ENCODE measurements at places on chromosomes 2 and 18.

- no peaks in the 10 kb centered on the region for H3K27me3 ChIP-seq
- H3K4me3 ChIP-seq: no peak overlapping the region
- H3K27ac ChIP-seq: peak overlapping the region; percentile 54
Observed at GRCh38 chr2:10163498-10164486, 41.3 kb downstream of the RRM2 start.

- H3K4me3 ChIP-seq: no peak overlapping the region
- no peak overlapping the region for H3K27ac ChIP-seq
Observed at GRCh38 chr2:187847245-187848208, 293.3 kb upstream of the TFPI start.

DNA sequence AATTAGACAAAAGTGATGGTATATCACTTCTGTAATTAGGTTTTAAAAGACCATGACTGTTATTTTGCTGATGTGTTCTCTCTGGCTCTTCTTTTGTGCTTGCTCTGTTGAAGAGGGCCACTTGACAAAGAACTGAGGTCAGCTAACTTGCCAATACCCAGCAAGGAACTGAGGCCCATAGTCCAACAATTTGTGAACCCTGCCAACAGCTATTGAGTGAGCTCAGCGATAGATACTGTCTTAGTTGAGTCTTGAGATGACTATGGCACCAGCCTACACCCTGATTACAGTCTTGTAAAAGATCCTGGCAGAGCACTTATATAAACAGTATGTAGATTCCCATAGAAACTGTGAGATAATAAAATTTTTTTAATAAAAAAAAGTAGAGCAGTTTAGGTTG, 103.0 kb downstream of the BMPR2 start:
- H3K4me1 ChIP-seq: peaks cover 5% of the 10 kb centered on the region
- DNase-seq: no peak
- peaks cover 3% of the 10 kb centered on the region for H3K36me3 ChIP-seq
- H3K27ac ChIP-seq: peak overlapping the region; percentile 38
- H3K27me3 ChIP-seq: no peaks in the 10 kb centered on the region

- peaks cover 24% of the 10 kb centered on the region for H3K36me3 ChIP-seq
- peak; percentile 49 for DNase-seq
- peak within 1 kb of the TSS; percentile 59 for H3K27ac ChIP-seq
- peaks cover 17% of the 10 kb centered on the region for H3K27me3 ChIP-seq
Observed at GRCh38 chr18:79395761-79396404, at the start of gene NFATC1. NFATC1 (plus strand) TSS chr18:79395930; CDS start chr18:79396225, 295 bp downstream.

DNA sequence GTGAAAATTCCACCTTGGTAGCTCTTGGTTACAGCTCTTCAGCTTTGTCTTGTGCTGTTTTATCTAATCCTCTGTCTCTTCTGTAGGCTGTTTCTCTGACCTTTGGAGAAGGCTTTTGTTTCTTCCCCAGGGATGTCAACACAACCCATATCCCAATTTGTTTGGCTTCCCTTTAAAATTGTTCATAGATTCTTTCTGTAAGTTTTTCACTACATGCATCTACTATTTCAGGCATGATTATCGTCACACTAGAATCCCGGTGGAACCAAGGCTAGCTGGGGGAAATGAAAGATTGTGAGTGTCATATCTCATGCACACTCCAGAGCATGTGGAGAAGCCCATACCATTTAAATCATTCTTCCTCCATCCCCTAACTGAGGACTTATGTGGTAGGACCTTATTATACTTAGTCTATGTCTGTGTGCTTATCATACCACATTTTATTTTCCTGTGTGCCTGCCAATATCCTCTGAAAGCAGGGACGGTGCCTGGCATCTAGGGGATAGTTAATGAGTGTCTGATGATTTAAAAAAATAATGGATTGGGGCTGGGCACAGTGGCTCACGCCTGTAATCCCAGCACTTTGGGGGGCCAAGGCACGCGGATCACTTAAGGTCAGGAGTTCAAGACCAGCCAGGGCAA, 59.9 kb downstream of the CRIM1 start:
- no peak overlapping the region for H3K27ac ChIP-seq
- H3K36me3 ChIP-seq: no peaks in the 10 kb centered on the region
- peaks cover 5% of the 10 kb centered on the region for H3K4me1 ChIP-seq
- H3K4me3 ChIP-seq: no peak overlapping the region
- no peak for DNase-seq

DNA sequence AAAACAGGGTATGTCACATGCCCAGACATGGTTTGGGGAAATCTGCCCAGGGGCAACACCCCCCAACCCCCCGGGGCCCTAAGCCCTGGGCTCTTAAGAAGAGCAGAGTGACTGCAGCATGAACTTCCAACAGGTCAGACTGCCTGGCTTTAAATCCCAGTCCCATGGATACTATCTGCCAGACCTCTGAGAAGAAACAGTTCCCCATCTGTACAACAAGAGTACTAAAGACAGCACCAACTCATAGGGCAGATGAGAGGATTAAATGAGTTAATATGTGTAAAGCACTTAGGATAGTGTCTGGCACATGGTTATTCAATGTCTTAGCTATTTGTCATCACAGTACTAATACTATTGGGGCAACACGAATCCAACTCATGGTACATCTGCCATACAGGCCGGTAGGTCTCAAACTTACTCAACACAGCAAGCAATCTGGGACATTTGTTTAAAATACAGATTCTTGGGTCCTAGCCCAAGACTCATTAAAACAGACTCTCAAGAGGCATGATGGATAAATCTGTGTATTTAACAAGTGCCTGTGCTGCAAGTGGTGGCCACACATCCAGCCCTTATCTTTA, 23.4 kb downstream of the CDH2 start:
- H3K27me3 ChIP-seq: no peaks in the 10 kb centered on the region
- H3K36me3 ChIP-seq: no peaks in the 10 kb centered on the region
- no peak overlapping the region for H3K27ac ChIP-seq
- H3K4me3 ChIP-seq: no peak overlapping the region
- no peaks in the 10 kb centered on the region for H3K4me1 ChIP-seq

- no peaks in the 10 kb centered on the region for H3K27me3 ChIP-seq
- H3K4me3 ChIP-seq: no peak overlapping the region
- no peak overlapping the region for H3K27ac ChIP-seq
- no peak for DNase-seq
- peaks cover 2% of the 10 kb centered on the region for H3K36me3 ChIP-seq
Observed at GRCh38 chr18:48732767-48733424, 194.1 kb downstream of the CTIF start.

DNA sequence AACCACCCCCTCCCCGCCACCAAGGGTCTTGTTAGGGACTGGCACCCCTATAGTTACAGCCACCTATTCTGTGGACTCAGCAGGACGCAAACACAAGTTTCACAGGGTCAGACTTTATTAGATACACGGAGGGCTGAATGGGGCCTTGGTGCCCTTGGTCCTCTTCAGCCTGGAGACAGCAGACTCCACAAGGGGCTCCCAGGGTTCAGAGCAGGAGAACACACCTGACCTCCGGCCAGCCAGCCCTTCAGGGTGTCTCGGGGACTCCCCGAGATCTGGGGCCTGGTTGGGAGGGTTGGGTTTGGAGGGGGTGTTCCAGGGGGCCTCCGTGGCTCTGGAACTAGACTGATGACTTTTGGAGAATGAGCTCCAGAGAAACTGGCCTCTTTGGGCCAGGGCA, 2.3 kb upstream of the PREB start:
- DNase-seq: no peak
- H3K4me3 ChIP-seq: no peak overlapping the region
- peaks cover 18% of the 10 kb centered on the region for H3K4me1 ChIP-seq
- no peaks in the 10 kb centered on the region for H3K27me3 ChIP-seq
- H3K36me3 ChIP-seq: peaks cover 35% of the 10 kb centered on the region
- H3K27ac ChIP-seq: no peak overlapping the region

DNA sequence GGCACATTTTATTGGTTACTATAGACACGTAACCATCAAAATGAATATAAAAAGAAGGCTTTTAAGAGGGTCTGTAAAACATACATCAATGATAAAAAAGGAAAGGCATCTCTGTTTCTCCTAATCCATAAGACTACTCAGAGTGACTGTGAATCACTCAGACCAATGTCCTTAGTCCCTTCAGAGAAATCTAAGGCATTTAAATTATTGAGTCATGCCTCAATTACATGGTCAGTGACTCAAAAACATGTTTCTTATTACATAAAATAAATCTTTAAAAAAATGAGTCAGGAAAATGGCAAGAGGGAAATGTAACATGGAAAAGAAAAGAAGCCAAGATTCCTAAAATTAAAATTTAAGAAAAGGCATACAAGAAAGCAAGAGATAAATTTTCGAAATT, 146.6 kb downstream of the ERBB4 start:
- H3K36me3 ChIP-seq: no peaks in the 10 kb centered on the region
- no peak overlapping the region for H3K4me3 ChIP-seq
- no peak for DNase-seq
- H3K27me3 ChIP-seq: no peaks in the 10 kb centered on the region

- peaks cover 28% of the 10 kb centered on the region for H3K4me1 ChIP-seq
- H3K27me3 ChIP-seq: no peaks in the 10 kb centered on the region
Observed at GRCh38 chr2:168962636-168963035, 61.5 kb downstream of the G6PC2 start.

DNA sequence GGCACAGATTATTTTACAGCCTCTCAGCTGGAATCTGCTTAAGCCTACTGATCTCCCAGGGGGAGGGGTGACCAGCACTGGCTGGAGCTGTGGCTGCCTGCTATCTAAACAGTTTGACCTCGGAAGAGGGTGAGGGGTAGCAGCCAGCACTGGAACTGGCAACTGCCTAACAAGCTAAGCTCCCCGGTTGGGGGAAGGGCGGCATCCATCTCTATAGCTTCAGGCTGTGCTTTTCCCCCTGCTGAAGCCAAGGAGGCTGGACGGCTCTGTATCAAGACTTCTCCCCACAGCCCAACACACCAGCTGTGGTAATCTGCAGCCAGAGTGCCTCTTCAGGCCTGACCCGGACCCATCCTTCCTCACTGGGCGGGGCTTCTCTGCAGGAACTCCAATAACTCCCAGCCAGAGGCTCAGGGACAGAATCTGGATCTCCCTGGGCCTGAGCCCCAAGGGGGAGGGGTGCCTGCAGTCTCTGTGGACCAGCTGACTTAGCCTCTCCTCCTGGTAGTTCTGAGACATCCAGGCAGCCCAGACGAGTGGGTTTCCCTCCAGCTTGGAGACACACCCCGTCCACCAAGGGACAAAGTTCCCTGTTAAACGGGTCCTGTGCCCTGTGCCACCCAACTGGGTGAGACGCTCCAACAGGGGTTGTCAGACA, 560.2 kb downstream of the LRP1B start:
- H3K4me3 ChIP-seq: no peak overlapping the region
- H3K27me3 ChIP-seq: no peaks in the 10 kb centered on the region
- no peak overlapping the region for H3K27ac ChIP-seq
- H3K4me1 ChIP-seq: no peaks in the 10 kb centered on the region

DNA sequence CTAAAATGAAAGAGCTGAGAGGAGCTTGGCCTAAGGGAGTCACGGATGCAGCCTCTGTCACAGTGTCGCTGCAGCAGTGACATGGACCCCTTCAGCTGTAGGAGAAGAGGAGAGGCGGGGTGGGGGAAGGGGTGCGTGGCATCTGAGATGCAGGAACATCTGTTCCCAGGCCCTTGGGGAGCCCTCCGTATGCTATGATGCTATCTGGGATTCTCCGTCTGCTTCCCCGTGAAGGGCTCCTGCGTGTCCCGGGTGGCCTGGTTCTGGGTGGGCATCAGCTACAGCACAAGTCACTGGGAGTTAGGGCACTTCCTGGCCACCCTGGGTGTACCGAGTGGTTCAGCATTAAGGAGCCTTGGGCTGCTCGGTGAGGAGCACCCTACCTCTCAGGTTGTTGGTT, 35.6 kb upstream of the B3GNT7 start:
- peaks cover 16% of the 10 kb centered on the region for H3K27me3 ChIP-seq
- no peak for DNase-seq
- no peak overlapping the region for H3K4me3 ChIP-seq
- H3K4me1 ChIP-seq: peaks cover 11% of the 10 kb centered on the region
- H3K27ac ChIP-seq: no peak overlapping the region
- no peaks in the 10 kb centered on the region for H3K36me3 ChIP-seq

GRCh38 chr2:55879976-55880375, 43.6 kb downstream of the EFEMP1 start:
- no peaks in the 10 kb centered on the region for H3K27me3 ChIP-seq
- H3K27ac ChIP-seq: no peak overlapping the region
- DNase-seq: no peak
- H3K36me3 ChIP-seq: no peaks in the 10 kb centered on the region

DNA sequence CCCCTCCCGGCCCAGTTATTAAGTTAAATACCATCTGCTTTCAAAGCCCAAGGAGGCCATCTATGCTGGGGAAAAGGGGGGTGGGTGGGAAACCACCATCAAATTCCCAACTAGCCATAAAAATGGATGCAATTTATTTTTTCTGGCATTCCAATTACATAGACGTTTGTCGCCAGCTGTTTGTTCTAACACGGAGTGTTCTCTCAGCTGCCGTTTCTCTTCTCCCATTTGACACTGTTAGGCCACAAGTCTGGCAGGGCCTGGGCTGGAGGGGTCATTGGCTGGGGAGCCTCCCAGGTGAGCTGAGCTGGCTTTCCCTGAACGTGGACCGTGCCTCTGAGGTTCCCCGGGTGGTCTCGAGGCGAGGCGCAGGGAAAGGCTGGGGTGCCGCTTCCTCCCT, 16.6 kb downstream of the ATOH8 start:
- H3K4me3 ChIP-seq: no peak overlapping the region
- no peak for DNase-seq

- no peaks in the 10 kb centered on the region for H3K27me3 ChIP-seq
- DNase-seq: no peak
- H3K27ac ChIP-seq: no peak overlapping the region
- H3K4me3 ChIP-seq: no peak overlapping the region
- H3K36me3 ChIP-seq: no peaks in the 10 kb centered on the region
Observed at GRCh38 chr18:73120626-73121025, 252.8 kb upstream of the NETO1 start.

DNA sequence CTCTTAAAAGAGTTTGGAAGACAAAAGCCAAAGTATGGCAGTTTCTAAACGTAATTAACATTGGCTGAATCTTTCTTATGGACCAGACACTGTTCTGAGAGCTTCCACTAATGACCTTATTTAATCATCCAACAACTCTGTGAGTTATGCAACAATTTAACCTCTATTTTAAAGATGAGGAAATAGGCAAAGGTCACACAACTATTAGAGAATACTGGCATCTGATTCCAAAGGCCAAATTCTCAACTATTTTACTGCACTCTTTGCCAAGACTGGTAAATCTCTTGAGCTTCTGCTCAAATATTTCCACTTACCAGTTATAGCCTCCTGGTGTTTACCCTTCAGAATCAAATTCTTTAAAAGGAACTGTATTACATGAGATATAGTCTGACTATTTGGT, 42.1 kb upstream of the ERMN start:
- no peak for DNase-seq
- no peaks in the 10 kb centered on the region for H3K27me3 ChIP-seq
- no peak overlapping the region for H3K27ac ChIP-seq
- H3K36me3 ChIP-seq: no peaks in the 10 kb centered on the region

DNA sequence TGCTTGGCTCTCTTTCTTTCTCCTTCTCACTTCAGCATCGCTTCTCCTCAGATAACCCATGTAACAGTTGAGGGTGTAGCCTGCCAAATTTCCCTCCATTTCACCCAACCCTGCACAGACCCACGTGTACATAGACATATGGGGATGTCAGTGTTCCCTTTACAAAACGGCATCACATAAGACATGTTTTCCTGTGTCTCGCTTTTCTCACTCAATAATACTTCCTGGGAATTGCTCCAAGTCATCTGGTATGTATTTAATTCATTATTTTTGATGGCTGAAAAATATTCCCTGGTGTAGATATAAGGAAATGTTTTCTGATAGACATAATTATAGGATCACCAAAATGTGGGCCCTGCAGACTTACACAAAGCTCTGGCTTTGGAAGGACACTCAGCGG, 176.8 kb downstream of the LOXHD1 start:
- no peaks in the 10 kb centered on the region for H3K36me3 ChIP-seq
- peaks cover 11% of the 10 kb centered on the region for H3K27me3 ChIP-seq
- no peaks in the 10 kb centered on the region for H3K4me1 ChIP-seq
- H3K27ac ChIP-seq: no peak overlapping the region
- no peak overlapping the region for H3K4me3 ChIP-seq
- no peak for DNase-seq
